ENCODE measurements at places on chromosomes 12 and 14.

GRCh38 chr14:73457041-73457923, 1.1 kb downstream of the NUMB start:
- no peak for DNase-seq

DNA sequence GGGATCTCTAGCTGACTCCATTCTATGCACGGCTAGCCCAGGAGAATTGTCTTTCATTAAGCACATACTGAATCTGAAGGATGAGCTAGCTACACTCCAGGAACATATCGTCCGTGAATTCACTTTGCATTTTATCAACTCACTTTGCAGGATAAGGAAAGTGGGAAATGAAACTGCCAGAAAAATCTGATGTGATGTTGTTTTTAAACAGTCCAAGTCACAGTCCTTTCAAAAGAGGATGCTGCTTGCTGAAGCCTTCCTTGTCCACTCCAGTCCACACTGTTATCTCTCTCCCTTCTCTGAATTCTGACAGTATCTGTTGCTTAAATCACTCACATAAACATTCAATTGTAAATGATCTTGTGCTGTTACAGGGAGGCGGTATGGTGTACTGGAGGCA, 12.7 kb upstream of the TMCC3 start:
- DNase-seq = no peak

- DNase-seq = no peak
Observed at GRCh38 chr14:80077262-80077661, 134.0 kb downstream of the DIO2 start.

DNA sequence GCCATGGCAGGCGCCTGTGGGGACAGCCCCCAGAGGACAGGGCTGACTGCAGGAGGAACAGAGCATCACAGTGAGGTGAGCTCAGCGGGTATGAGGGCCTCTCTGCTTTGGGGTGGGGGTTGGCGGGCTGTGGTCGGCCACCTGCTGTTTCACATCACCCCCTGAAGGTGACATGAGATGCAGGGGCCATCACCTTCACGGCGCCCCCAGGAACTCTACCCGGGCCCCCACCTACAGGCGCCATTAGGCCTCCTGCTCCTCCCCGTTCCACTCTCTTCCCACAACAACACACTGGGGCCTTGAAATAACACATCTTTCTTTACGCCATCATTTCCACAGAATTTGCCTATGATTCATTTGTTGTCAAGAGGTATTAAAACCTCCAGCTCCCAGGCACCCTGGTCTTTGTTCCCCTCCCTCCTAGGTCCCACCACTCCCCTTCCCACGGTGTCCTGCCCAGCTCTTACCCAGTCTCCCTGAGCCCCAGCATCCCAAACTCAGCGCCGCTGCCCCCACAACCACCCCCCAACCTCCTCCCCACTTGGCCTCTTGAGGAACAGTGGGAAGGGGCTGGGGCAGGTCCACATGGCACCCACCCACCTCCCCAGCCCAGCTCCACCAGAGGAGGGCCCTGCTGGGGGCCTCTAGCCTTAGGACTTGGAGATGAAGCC, 12.7 kb upstream of the HDAC7 start:
- peak; percentile 71 for DNase-seq

GRCh38 chr12:20319366-20319765, 49.0 kb upstream of the PDE3A start:
- DNase-seq = no peak

DNA sequence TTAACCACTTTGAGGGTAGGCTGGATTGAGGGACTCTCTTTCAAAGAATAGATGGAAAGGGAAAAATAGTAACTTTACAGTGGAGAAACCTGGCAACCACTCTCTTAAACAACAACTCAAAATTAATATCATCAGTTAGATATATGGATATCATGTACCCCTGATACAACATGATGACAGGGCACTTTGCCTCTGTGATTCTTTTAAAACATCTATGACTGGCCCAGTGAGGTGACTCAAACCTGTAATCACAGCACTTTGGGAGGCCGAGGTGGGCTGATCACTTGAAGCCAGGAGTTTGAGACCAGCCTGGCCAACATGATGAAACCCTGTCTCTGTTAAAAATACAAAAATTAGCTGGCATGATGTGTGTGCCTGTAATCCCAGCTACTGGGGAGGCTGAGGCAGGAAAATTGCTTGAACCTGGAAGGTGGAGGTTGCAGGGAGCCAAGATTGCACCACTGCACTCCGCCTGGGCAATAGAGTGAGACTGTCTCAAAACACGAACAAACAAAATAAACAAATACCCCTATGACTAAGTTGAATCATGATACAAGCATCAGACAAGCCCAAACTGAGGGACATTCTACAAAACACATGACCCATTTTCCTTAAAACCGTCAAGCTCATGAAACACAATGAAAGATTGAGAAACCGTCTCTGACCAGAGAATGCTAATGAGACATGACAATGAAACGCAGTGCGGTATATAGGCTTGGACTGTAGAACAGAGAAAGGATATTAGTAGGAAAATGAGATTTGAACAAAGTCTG, 26.4 kb upstream of the SLC7A8 start:
- DNase-seq = no peak

DNA sequence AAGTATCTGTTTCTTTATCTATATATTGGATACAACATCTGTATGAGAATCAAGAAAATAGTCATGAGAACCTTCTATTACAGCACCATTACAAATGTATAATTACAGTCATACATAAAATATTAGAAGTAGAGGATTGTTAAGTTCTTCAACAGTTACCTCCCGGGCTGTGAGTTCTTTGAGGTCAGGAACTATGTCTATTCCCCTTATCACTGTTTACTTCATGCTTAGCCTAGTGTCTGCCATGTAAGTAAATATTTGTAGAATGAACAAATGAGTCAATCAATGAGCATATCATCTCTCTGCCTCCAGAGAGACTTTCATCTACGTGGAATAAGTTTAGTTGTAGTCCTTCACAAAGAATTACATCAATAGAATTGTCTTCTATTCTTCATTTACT, 47.2 kb downstream of the PUS7L start:
- DNase-seq = no peak

DNA sequence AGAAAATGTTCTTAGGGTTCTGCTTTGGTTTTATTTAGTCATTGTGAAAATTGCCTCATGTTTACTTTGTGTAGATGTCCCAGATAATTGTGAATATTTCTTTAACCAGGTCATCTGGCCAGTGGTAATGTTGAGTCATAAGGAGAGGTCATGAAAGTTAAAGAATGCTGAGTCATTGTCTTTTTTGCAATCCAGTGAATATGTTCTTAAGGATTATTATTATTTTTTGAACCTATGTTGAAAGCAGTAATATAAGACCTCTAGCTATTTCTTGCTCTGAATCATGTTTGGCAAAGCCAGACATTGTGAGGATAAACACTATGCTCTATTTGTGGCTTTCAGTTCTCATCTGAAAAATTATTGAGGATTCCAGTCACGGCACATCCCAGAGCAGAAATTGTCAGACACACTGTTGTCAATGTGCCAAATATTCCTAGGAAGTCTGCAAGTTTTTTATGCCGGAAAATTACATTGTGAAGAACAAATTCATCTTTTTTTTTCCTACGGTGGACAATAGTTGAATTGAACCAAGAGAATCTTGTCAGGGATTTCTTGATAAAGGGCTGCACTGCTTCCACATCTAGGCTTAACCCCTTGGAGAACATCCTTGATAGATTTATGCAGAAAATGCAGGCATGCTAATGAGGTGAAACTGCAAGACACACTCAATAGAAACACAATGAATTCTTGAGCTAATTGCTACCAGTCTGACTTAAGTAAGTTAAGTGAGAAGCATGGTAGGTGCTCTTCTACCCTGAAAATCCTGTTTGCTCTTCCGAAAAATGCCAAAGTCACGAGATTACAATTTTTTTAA, 369.6 kb downstream of the ATP23 start:
- no peak for DNase-seq

Measured in stimulated activated CD4-positive, alpha-beta T cell treated with anti-CD3 and anti-CD28 coated beads, Interleukin-12 subunit alpha, Interleukin-12 subunit beta, amount 100 ng/mL, for 24 hours (primary cell).